Effector memory CD4-positive, alpha-beta T cell (primary cell): ENCODE measurements at places on chromosomes 6 and 20.

DNA sequence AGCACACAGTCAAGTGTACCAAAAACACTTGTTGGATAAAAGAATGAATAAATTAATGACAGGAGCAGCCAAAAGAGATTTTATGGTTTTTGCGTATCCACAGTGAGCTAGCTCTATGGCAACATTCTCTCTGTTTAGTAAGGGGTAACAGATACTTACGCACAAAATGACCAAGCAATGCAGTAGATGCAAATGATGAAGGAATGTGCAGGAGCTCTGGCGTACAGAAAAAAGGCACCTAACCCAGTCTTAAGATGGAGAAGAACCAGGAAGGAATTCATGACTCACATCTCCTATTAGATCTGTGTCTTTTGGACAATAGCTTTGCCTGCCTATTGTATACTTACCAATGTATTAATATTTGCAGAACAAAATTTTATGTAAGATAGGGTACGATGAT lies 191.9 kb upstream of the PREP start:
- DNase-seq = no peak

GRCh38 chr6:112274774-112275173 lies 20.4 kb upstream of the LAMA4 start:
- no peak for DNase-seq

DNA sequence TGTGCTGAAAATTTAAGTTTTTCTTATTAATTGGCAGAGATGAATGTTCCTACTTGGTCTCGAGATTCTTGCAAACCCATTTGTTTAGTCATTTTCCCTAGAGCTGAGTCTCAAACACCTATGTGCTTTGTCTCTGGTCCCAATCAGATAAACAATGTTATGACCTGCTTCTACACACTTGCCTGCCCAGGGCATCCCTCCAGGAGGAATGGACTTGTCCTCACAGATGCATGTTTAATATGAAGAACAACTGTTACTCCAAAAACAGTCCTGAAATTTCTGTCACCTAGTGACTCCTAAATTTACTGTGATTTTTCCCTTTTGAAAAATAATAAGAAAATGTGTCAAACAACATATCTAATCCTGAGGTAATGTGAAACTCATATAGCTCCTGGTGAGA lies 43.7 kb downstream of the HDGFL1 start:
- DNase-seq = no peak

DNA sequence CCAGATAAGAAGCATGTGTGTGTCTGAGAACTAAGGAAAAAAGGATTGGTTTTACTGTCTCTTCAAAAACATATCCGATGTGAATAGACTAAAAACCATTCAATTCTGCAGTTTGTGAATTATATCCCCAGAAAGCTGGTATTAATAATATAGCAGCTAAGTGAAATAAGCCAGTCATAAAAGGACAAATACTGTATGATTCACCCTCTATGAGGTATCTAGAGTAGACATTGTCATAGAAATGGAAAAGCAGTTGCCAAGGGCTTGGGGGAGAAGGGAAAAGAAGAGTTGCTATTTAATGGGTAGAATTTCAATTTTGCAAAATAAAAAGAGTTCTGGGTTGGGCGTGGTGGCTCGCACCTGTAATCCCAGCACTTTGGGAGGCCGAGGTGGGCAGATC lies 137.5 kb downstream of the ATXN1 start:
- DNase-seq = no peak

- DNase-seq = no peak
These were observed 963 bp downstream of the DDRGK1 start for GRCh38 chr20:3203315-3204123.

DNA sequence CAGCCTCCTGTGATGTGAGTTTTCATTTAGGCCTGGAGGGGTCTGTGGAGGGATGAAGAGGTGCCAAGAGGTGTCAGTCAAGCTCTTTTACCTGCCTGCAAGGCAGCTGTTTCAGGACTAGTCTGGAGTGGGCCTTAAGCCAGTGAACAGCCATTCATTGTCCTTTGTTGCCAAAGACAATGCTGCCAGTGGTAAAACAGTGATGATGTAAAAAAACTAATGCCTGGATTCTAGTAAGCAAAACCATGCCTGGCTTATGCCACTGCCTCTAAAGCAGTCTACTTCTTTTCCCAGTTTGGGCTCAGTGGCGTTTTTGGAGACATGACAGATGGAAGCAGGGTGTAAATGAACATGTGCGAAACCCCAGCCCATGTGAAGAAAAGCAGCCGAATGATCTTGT lies 93.5 kb upstream of the KCNK16 start:
- no peak for DNase-seq

DNA sequence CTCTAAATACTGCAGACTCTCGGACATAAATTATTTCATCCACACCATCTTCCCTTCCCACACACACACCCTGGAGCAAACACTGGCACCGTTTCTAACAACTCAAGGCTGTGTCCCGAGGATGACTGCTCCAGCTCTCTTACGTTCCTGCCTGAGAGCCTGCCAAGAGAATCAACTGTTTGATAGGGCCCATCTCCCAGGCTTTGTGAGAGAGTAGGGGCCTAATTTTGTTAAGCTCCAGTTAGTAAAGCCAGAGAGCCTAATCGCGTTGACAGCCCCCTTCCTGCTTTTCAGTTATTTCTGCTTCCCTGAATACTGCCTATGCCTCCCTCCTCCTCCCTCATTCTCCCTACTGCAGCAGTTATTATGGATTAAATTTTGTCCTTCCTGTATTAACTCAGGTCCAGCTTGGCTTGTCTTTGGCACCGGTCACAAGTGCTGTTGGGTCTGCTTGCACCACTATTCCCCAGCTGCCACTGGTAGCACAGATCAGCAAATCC lies 118.1 kb upstream of the TMEM181 start:
- no peak for DNase-seq

DNA sequence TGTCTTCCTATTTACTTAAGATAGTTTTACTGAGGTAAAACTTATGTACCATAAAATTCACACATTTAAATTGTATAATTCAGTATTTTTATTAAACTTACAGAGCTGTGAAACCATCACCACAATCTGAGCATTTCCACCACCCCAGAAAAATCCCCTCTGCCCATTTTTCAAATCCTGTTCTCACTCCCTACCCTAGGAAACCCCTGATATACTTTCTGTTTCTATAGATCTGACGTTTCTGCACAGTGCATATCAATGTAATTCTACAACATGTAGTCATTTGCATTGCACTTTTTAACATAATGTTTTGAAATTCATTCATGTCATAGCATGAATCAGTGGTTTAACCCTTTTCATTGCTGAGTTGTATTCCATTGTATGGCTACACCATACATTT lies 96.7 kb upstream of the OPRM1 start:
- no peak for DNase-seq

- no peak for DNase-seq
These were observed 45.3 kb downstream of the MAK start for GRCh38 chr6:10793035-10793434.

DNA sequence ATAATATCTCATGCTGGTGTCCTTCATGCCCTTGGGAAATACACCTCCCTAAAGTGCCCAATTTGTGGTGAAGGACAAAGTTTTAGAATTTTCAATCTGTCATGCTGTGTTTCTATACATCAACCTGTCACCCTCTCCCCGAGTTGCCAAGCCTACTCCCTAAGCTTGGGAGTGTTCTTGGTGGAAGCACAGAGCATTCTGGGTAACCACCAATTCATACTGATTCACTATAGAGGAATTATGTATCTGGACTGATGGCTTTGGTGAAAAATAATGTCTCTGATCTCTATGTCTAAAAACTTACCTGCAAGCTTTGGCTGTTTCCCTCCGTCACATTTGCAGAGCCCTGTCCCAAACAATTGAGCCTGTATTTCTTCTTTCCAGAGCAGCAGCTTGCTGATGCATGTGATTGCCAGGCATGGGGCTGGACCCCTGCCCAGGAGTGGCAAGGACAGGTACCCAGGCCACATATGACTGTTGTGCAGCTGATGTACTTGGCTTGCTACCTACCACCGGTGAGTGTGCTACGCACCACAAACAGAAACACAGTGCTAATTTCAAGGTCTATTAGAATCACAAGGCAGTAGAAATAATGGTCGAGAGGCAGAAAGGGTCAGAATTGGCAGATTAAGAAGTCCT lies 202.8 kb upstream of the CITED2 start:
- no peak for DNase-seq

DNA sequence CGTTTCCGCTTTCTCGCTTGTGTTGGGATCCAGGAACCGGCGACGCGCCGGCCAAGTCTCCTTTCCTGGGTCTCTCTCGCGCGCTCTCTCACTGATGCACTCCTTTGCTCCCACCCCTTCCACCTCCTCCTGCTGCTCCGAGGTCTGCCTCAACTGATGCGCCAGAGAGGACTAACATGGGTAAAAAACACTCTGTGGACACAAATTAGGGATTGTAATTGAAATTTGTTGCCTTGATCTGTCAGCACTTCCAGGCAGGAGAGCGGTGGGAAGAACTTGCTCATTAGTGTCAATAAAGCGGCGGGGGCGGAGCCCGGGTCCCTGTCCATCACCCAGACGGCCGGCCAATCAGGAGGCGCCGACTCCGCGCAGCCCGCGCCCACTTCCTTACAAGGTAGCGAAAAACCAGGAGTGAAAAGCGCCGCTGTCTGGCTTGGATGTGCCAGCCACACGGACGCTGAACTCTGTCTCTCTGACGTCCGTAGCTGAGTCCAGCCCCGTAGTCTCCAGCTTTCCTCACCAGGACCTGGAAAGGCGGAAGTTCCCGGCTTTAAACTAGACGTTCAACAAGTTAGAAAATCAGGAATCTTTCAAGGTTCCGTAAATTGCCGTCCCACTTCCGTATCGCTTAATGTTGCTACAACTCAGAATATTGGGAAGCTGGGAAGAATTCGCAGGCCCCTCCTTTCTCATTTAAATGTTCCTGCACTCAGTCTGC lies at the start of gene TBX18:
Gene TBX18, minus strand, starts transcription at position 267 of the 718 bp plus-strand sequence. CDS start 417 bp downstream, outside the sequence.
- no peak for DNase-seq

DNA sequence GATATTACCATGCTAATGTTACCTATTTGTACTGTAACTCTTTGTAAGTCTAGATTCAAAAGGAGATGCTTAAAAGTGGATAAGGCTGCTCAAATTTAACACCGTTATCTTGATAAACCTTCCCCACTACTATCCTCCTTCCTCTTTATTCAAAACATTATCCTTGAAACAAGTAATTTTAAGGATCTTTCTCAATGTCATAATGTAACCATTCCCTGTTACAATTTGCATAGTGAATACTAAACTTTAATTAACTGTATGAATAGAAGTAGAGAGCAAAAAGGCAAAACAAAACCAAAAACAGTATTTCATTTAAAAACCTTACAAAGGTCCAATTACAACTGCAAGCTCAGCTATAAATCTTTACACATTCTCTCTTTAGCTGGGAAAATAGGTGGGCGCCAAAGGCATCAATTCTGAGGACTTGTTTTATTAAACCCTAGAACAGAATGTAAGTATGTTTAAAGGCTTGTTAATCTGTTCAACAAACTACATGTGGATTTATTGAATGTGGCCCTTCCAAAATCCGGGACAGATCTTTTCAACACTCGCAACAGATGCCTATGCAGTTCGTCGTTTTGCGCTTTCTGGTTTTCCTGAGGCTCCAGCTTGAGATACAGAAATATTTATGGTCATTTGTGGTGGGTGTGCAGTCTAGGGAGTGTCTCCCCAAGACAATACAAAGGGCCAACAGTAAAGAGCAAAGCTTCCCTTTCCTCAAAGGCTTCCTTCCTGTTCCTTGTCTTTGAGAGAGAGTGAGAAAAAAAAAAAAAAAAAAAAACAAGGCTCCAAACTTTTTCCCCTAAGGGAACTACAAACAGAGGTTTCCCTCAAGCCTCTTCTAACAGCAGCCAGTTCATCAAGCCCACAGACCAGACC lies 15.1 kb downstream of the KIF13A start:
- no peak for DNase-seq

DNA sequence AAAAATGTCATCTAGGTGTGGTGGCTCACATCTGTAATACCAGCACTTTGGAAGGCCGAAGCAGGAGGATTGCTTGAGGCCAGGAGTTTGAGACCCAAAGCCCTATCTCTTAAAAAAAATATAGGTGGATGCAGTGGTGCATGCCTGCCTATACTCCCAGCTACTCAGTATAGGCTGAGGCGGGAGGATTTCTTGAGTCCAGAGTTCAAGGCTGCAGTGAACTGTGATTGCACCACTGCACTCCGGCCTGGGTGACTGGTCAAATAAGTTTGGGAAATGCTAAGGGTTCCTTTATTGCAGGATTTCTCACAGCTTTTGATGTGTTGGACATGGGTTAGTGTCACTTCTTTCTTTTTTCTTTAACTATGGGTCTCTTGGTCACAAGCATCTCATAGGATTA lies 261.3 kb downstream of the PLCB1 start:
- DNase-seq = no peak

GRCh38 chr6:72374857-72375256 lies 247.0 kb upstream of the KCNQ5 start:
- DNase-seq = no peak

GRCh38 chr6:153096792-153097191 lies 34.3 kb downstream of the RGS17 start:
- DNase-seq = no peak

DNA sequence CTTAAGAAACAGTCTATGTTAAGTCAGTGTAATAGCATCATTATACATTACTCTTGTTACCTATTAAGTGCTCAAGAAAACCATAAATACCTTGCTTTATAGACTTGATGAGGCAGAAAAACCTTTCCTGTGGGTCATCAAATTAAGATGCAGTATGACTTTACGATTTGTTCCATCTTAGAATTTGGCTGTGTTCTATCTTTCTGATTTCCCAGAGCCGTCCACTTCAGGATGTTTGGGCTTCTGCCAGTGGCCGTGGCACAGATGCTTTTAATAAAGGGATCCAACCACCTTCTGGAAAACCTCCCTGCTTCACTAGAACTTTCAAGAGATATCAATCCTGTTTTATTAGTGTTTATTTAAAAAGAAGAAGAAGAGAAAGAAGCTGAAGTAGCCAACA lies 71.2 kb downstream of the PDE7B start:
- no peak for DNase-seq

DNA sequence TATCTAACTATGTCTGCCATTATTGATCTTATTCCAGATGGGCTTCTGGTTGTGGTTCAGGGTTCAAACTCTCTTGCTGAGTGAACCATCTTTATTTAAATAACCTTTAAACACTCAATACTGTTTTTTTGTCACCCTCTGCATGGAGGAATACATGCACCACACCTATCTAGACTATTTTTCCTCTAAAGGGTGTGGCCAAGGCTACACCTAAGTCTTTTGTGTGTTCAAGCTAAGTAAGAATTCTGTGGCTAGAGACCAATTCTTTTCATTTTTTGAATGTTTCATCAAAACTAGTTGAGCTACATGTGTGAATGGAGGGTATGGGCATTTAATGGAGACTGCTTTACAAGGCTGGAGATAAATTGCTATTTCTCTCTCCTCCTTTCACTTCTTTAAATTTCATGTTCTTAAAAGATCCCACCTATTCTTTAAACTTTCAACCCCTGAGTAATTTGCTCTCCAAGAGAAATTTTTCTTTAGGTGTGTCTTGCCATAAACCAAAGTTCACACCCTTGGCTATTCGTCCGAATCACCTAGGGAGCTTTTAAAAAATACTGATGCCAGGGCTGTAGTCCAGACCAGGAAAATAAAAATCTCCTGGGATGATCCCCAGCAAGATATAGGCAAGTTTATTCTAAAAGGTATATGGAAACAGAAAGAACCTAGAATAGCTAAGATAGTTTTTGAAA lies 24.8 kb upstream of the MBOAT1 start:
- no peak for DNase-seq

- DNase-seq = no peak
These were observed 122.9 kb upstream of the FOXO3 start for GRCh38 chr6:108437821-108438220.

GRCh38 chr6:107196152-107196551 lies 80.8 kb upstream of the BEND3 start:
- no peak for DNase-seq

GRCh38 chr6:110934381-110934898 lies 24.1 kb upstream of the GTF3C6 start:
- DNase-seq = no peak
